ENCODE measurements at places on chromosomes 4 and X. TPM values are rescaled to one million over a fixed set of nuclear protein-coding genes. Genes with fewer than 3 reads are reported as not detected.
A peak's percentile ranks its signal among the peaks of the same experiment; 100 is the strongest.

GRCh38 chr4:13292372-13292771 lies 191.8 kb downstream of the RAB28 start:
- no peak overlapping the region for H3K4me3 ChIP-seq
- H3K36me3 ChIP-seq = no peaks in the 10 kb centered on the region
- no peaks in the 10 kb centered on the region for H3K27me3 ChIP-seq
- no peaks in the 10 kb centered on the region for H3K4me1 ChIP-seq
- H3K27ac ChIP-seq = no peak overlapping the region

- no peaks in the 10 kb centered on the region for H3K27me3 ChIP-seq
- H3K4me3 ChIP-seq = no peak overlapping the region
- no peaks in the 10 kb centered on the region for H3K4me1 ChIP-seq
- DNase-seq = peak; percentile 16
- H3K36me3 ChIP-seq = no peaks in the 10 kb centered on the region
- H3K27ac ChIP-seq = no peak overlapping the region
Measured at GRCh38 chr4:184942444-184943425, 75.6 kb upstream of the HELT start.

The DSPP gene
- not detected for total RNA-seq

The CPXCR1 gene
- total RNA-seq = not detected

The ETDB gene
- not detected for total RNA-seq

GRCh38 chr4:13093170-13093569 lies 391.0 kb downstream of the RAB28 start:
- H3K27me3 ChIP-seq = no peaks in the 10 kb centered on the region
- H3K36me3 ChIP-seq = no peaks in the 10 kb centered on the region
- no peak for DNase-seq
- H3K4me3 ChIP-seq = no peak overlapping the region

DNA sequence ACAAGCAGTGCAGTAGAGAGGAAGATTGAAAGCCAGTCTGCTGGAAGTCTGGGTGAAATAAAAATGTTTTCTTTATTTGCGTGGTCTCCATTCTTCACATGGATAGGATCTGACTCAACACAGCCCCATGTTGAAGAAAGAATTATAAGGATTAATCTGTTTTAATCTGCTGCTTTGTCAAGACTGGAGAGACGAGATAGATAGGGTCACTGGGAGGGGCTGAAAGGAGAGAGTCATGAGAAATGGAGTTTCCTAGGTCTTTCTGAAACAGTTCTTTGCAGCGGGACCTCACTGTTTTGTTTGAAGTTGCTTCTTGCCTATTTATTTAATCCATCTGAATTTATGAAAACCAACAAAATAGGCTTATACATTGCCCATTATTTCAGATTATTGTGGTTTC lies 32.4 kb upstream of the RHOH start:
- no peak overlapping the region for H3K4me3 ChIP-seq
- H3K27ac ChIP-seq = no peak overlapping the region
- no peak for DNase-seq
- no peaks in the 10 kb centered on the region for H3K36me3 ChIP-seq

DNA sequence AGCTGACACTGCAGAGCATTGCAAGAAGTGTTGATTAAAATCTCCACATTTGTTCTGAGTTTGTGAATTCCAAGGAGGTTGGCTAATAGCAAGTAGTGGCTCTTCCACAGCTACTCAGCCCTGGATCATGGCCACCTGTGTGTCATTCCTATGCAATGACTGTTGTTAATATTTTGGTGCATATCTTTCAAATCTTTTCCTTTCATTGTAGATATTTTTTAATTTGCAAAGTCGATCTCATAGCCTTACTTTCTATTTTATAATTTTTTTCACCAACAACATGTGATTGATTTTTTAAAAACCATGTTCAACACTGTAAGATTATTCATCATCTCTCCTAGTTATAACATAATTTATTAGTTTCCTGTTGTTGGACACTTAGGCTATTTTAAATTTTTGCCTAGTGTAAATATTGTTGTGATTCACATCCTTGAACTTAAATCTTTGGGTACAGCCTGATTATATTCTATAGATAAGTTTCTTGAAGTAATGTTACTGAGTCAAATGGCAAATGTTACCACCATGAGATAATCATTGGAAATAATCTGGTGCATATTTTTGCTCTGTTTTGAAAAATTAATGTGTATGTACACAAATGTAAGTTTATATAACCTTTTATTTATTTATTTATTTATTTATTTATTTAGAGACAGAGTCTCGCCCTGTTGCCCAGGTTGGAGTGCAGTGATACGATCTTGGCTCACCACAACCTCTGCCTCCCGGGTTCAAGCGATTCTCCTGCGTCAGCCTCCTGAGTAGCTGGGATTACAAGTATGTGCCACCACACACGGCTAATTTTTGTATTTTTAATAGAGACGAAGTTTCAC lies 17.1 kb upstream of the ARHGAP10 start:
- H3K27ac ChIP-seq = no peak overlapping the region
- no peaks in the 10 kb centered on the region for H3K4me1 ChIP-seq

GRCh38 chr4:110787707-110788106 lies 164.8 kb upstream of the PITX2 start:
- no peak overlapping the region for H3K4me3 ChIP-seq
- no peaks in the 10 kb centered on the region for H3K27me3 ChIP-seq
- no peak for DNase-seq

DNA sequence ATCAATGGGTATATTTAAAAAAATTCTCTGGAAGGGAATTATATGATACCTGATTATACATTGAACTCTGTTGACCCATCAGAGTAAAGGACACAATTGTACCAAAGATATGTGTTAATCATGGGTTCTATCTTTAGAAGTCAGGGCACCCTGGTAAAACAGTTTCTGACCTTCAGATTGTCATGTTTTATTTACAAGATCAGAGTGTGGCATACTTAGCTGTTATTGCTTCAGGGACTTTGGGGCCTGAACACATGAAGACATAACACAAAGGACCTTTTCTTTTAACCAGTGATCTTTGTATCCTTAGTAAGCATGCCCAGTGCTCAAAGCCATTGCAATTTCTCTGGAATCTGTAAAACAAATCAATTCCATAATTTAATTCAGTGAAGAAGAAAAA lies 204.8 kb upstream of the RPS6KA3 start:
- no peak overlapping the region for H3K4me3 ChIP-seq
- DNase-seq = no peak
- no peaks in the 10 kb centered on the region for H3K36me3 ChIP-seq
- peaks cover 4% of the 10 kb centered on the region for H3K27me3 ChIP-seq
- H3K4me1 ChIP-seq = no peaks in the 10 kb centered on the region

DNA sequence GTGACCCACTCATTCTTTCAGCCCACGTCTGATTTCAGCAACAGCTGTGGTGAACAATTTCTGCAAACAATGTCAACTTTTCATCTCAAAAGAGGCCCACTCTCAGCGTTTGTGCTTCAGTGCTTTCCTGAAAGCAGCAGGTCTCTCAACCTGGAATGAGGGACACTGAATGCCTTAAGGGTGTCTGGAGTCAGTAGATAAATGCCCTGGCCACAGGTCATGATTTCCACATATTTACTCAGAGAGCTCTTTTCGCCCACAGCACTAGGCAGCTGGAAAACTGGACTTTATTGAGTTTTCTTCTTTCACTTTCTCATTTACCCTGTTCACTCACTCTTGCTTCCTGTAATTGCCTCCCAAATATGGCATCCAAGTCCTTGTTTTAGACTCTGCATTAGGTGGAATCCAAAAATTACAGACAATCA lies 52.8 kb downstream of the NPFFR2 start:
- no peaks in the 10 kb centered on the region for H3K27me3 ChIP-seq
- no peak overlapping the region for H3K27ac ChIP-seq
- DNase-seq = no peak
- H3K4me1 ChIP-seq = no peaks in the 10 kb centered on the region
- H3K36me3 ChIP-seq = no peaks in the 10 kb centered on the region

- H3K36me3 ChIP-seq = no peaks in the 10 kb centered on the region
- H3K27ac ChIP-seq = no peak overlapping the region
- no peak overlapping the region for H3K4me3 ChIP-seq
Measured at GRCh38 chr4:90425893-90426292, 298.7 kb downstream of the CCSER1 start.

Measured in kidney (tissue), 22 donors.